ENCODE measurements at places on chromosomes 5 and 9. TPM values are rescaled to one million over a fixed set of nuclear protein-coding genes. Genes with fewer than 3 reads are reported as not detected.

Gene SLC6A19
- not detected for polyA plus RNA-seq

Gene SHISAL2B
- polyA plus RNA-seq: not detected

Gene LHX3
- polyA plus RNA-seq: not detected

DNA sequence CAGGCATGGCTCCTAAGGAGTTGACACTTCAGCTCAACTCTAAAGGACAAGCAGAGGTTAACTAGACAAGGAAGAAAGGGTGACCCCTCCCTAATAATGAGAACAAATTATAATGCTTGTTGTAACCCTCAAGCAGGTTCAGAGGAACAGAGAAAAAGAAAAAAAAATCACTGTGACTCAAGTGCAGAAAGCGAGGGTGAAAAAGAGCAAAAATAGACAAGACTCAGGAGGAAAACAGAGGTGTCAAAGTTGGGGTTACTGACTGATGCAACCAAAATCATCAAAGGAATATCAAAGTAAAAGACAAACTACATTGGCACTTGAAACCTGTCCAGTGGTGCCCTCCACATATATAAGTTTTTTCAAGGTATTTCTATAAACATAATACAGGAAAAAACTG lies 28.4 kb downstream of the FBXW11 start:
- no peak overlapping the region for H3K4me3 ChIP-seq
- DNase-seq: no peak
- no peaks in the 10 kb centered on the region for H3K4me1 ChIP-seq
- H3K27ac ChIP-seq: no peak overlapping the region

DNA sequence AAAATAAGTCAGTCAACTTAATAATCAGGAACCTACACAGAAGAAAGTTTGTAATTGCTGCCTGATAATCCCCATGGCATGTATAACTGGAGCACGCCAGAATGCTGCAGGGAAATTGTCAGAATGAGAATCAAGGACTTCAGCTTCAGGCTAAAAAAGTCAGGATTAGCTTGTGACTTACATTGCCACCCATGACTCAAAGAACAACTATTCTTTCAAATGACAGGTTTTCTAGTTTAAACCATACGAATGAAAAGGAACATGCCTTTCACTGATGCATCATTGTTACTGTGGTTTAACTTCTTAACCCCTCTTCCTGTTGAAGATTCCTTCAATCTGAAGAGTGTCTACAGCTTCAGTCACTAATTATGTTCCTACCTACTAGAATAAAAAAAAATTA lies 112.4 kb downstream of the ISL1 start:
- no peaks in the 10 kb centered on the region for H3K36me3 ChIP-seq
- DNase-seq: no peak
- no peak overlapping the region for H3K27ac ChIP-seq
- no peaks in the 10 kb centered on the region for H3K27me3 ChIP-seq

DNA sequence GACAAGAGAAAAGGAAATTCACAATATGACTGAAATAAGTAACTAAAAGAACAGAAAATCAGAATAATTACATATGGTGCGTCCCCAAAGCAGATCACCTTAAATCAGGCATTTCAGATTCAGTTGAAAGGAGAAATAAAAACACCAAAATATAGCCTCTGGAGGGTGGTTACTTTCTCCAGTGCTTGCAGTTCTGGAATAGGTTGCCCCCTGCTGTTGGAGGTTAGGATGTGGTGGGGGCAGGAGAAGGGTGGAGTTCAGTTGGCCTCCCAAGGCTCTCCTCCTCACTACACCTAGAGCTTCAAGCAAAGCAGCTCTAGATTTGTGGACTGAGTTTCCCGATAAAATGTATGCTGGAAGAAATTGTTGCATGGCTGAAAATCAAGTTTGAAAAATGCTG lies 338.2 kb upstream of the TLE4 start:
- no peaks in the 10 kb centered on the region for H3K36me3 ChIP-seq
- H3K27ac ChIP-seq: no peak overlapping the region
- no peaks in the 10 kb centered on the region for H3K27me3 ChIP-seq
- no peak for DNase-seq
- peaks cover 22% of the 10 kb centered on the region for H3K4me1 ChIP-seq
- H3K4me3 ChIP-seq: no peak overlapping the region

DNA sequence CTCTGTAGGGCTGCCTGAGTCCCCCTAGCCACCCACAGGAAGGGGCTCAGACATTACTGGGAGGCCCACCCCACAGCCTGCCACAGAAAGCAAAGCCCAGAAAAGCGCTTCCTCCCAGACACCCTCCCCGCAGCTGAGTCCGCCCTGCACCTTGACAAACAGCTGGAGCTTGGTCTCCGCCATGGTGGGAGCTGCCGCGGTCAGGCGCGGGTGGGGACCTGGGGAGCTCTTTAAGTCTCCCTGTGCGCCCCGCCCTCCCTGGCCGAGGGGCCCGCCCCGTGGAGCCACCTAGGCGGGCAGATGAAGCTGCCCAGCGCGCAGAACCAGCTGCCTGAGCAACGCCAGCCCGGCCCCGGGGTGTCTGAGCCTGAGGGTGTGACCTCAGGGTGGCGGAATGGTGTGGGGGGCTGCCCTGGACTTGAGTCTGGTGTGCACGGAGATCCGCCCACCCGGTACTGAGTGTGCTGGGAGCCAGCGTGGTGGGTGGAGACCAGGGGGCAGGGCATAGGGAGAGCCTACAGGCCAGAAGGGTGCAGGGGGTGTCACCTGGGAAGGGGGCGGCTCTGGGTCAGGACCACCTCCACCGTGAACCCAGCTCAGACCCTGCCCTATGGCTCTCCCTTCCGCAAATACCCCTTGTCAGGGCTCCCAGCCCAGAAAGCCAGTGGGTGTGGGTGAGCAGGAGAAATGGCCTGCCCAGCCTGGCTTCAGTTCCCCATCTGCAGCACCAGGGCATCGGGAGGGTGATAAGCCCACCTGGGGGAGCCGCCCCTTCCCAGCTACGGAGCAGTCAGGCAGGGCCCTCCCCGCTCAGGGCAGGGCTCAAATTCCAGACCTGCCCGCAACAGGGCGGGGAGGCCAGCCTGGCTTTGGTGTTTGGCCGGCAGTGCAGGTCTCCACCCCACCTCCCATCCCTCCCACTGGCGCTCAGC lies at the start of gene CLIC3:
TSS of gene CLIC3 (minus strand) at position 208 of the 932 bp plus-strand sequence. CDS start at position 183, 25 bp downstream.
- no peak for DNase-seq
- H3K27ac ChIP-seq: no peak within 1 kb of the TSS
- peak within 1 kb of the TSS; percentile 49 for H3K4me3 ChIP-seq
- H3K27me3 ChIP-seq: peaks cover 41% of the 10 kb centered on the region
- H3K4me1 ChIP-seq: peaks cover 76% of the 10 kb centered on the region

GRCh38 chr5:177545487-177546257 lies 8.7 kb downstream of the FAM193B start:
- H3K4me1 ChIP-seq: peaks cover 44% of the 10 kb centered on the region
- peak overlapping the region; percentile 69 for H3K27ac ChIP-seq
- H3K36me3 ChIP-seq: peaks cover 39% of the 10 kb centered on the region
- DNase-seq: peak; percentile 93

- no peak overlapping the region for H3K27ac ChIP-seq
- H3K36me3 ChIP-seq: no peaks in the 10 kb centered on the region
- no peak overlapping the region for H3K4me3 ChIP-seq
- no peak for DNase-seq
- H3K4me1 ChIP-seq: no peaks in the 10 kb centered on the region
- peaks cover 18% of the 10 kb centered on the region for H3K27me3 ChIP-seq
These were observed 51.2 kb upstream of the ADRA1B start for GRCh38 chr5:159864885-159865691.

DNA sequence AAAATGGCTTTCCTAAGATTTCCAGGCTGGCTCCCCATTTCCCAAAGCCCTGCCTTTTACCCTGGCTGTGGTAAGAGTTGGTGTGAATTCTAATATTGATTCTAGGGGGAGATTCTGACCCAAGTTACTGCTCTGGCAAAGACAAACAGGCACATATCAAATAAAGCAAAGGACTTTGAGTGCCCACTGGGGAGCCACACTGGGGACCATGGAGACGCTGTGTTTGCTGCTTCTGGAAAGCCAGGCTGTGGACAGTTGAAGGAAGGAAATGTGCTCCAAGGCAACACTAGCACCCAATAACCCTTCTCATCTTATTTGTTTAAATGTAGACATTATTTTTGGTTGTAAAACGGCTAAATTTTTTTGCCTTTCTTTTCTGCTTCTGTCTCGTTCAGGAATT lies 78.7 kb downstream of the SNCAIP start:
- H3K27me3 ChIP-seq: no peaks in the 10 kb centered on the region
- H3K4me1 ChIP-seq: no peaks in the 10 kb centered on the region
- H3K36me3 ChIP-seq: no peaks in the 10 kb centered on the region
- H3K27ac ChIP-seq: no peak overlapping the region
- no peak for DNase-seq

GRCh38 chr9:74557571-74557970 lies 60.4 kb downstream of the RORB start:
- H3K4me3 ChIP-seq: no peak overlapping the region
- H3K36me3 ChIP-seq: no peaks in the 10 kb centered on the region
- no peaks in the 10 kb centered on the region for H3K27me3 ChIP-seq

DNA sequence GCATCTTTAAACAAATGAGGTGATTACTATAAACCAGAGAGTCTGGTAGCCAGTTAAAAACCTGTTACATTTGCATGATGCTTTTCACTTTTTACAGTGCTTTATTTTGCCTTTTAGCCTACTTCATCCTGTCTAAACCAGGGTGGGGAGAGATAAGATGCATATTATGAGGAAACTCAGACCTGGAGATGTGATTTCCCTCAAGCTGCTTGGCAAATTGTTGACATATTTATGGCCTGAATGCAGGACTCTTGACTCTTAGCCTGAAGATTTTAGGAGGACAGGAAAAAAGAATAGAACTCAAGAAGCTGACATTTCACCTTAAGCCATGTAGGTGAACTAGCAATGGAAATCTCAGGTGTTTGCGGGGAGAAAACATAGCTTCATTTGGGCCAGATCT lies 202.8 kb downstream of the NMUR2 start:
- no peaks in the 10 kb centered on the region for H3K4me1 ChIP-seq
- no peak overlapping the region for H3K27ac ChIP-seq
- no peak overlapping the region for H3K4me3 ChIP-seq
- no peaks in the 10 kb centered on the region for H3K27me3 ChIP-seq
- H3K36me3 ChIP-seq: no peaks in the 10 kb centered on the region
- DNase-seq: no peak

DNA sequence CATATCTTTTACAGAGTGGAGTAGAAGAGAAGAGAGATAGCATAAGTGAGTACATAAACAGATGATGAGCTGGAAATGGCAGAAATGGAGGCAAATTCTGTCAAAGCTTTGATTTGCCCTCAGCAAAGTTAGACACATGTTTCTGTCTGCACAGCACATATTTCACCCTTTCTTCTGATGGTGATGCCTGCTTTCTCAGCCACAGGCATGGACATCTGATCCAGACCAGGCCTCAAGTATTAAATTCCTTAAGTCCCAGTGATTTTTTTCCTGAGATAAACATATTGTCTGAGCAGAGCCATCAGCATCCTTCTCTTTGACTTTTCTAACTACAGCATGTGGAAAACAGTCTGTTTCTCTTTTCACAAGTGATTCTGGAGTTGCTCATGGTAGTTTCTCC lies 409.8 kb downstream of the MAN2A1 start:
- H3K36me3 ChIP-seq: no peaks in the 10 kb centered on the region
- DNase-seq: no peak
- no peak overlapping the region for H3K4me3 ChIP-seq
- H3K27me3 ChIP-seq: peaks cover 47% of the 10 kb centered on the region
- H3K4me1 ChIP-seq: no peaks in the 10 kb centered on the region
- H3K27ac ChIP-seq: no peak overlapping the region

DNA sequence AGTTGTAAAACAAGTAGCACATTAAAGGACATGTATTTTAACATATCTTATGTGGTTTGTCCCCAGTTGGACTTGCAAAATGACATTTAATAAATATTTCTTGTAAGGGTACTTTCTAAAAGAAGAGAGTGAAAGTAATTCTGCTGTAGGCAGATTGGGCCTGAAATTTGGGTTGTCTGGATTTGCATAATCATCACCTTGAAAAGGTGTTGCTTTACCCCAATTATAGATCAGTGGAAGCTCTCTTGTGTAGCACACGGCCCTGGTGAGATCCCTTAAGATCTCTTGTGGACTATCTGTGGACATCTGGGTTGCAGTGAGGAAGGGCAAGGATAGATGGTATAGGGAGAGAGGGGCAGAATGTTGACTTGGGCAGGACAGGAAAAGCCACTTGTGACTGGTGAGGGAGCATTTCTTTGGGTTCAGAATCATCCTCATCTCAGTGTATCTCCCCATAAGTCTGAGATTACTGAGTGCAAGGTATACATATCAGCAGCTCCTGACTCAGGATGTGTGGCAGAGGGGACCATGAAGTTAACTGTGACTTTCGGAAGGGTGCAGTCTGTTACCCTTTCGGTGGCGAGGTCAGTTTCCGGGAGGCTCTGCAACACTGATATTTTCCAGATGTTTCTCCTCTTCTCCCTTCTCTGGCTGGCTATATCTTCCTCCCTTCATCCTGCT lies 2.0 kb upstream of the TNFAIP8 start:
- H3K4me1 ChIP-seq: peaks cover 43% of the 10 kb centered on the region
- H3K27me3 ChIP-seq: no peaks in the 10 kb centered on the region
- H3K27ac ChIP-seq: peak overlapping the region; percentile 96
- no peaks in the 10 kb centered on the region for H3K36me3 ChIP-seq
- DNase-seq: no peak
- no peak overlapping the region for H3K4me3 ChIP-seq

GRCh38 chr5:8013948-8014710 lies 145.2 kb downstream of the MTRR start:
- no peaks in the 10 kb centered on the region for H3K36me3 ChIP-seq
- no peaks in the 10 kb centered on the region for H3K4me1 ChIP-seq
- DNase-seq: no peak
- no peak overlapping the region for H3K27ac ChIP-seq
- no peaks in the 10 kb centered on the region for H3K27me3 ChIP-seq
- no peak overlapping the region for H3K4me3 ChIP-seq

DNA sequence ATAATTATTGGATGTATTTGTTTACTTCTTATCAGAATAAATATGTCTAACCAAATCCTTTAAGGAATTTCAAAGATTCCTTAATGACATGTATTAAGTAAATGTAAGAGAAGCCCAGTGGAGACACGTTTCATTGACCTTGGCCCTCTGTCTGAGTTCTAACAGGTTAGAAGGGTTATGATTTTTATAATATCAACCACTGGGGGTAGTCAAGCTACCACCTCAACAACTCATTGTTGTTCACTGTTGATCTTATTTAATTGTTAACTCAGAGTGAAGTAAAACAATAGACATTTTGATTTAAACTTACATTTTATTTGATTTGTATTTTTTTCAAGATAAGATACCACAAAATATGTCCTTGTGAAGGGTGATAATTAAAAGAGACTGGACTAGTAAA lies 499.2 kb upstream of the COX7C start:
- H3K4me1 ChIP-seq: no peaks in the 10 kb centered on the region
- H3K36me3 ChIP-seq: no peaks in the 10 kb centered on the region
- no peak overlapping the region for H3K4me3 ChIP-seq
- no peak overlapping the region for H3K27ac ChIP-seq
- no peaks in the 10 kb centered on the region for H3K27me3 ChIP-seq

DNA sequence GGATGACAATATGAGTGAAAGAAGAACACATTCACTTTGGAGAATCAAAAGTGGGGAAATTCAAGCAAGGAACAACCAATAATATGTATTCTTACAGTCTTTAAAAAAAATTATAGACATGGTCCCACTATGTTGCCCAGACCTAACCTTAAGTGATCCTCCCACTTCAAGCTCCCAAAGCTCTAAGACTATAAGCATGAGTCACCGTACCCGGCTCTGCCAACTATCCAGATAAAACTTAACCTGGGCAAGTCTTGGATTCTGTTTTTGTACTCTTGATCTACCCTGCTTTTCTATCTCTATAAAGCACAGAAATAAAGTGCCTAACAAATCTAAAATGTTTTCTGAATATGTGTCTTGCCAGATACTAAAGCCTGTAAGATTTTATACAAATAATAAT lies 30.9 kb downstream of the CEMIP2 start:
- DNase-seq: no peak
- H3K27ac ChIP-seq: no peak overlapping the region
- H3K4me1 ChIP-seq: peaks cover 19% of the 10 kb centered on the region
- peaks cover 25% of the 10 kb centered on the region for H3K36me3 ChIP-seq
- no peak overlapping the region for H3K4me3 ChIP-seq
